ENCODE measurements at places on chromosomes 6 and 20.

- no peak for DNase-seq
Measured at GRCh38 chr6:10599046-10599445, 77.9 kb downstream of the GCNT2 start.

DNA sequence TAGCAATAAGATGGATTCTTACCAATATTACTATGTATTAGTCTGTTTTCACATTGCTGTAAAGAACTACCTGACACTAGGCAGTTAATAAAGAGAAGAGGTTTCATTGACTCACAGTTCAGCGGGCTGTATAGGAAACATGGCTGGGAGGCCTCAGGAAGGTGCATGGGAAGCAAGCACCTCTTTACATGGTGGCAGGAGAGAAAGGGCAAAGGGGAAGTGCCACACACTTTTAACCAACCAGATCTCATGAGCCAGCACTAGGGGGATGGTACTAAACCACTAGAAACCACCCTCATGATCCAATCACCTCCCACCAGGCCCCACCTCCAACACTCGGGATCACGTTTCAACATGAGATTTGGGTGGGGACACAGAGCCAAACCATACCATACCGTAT is 40.7 kb upstream of the CCDC167 start:
- no peak for DNase-seq

- DNase-seq = peak; percentile 82
Measured at GRCh38 chr6:103122766-103123601, 1729.5 kb downstream of the GRIK2 start.

DNA sequence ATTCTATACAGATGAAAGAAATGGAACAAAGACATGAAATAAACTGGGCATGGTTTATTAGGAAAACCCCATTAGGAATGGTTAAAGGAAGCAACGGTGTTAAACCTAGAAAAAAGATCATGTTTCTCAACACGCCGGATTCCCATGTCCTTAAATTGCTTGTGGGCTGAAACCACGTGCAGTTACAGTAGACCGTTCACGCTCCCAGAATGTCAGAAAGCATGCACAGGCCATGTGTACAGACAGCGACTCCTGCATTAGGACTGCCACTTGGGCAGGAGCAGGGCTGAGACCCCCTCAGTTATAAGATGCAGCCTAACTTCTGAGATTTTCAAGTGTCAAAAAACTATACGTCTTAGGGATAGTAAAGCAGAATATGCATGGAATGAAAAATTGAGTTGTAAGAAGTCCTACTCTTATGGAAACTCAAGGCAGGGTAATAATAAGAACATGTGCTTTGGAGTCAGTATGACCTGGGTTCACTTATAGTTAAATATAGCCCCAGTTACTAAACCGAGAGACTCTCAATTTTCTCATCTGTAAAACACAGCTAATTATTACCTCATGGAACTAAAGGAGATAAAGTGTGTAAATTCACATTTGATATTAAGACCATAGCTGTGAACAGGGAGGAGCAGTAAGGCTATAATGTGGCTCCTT is 174.0 kb upstream of the UST start:
- DNase-seq = no peak

DNA sequence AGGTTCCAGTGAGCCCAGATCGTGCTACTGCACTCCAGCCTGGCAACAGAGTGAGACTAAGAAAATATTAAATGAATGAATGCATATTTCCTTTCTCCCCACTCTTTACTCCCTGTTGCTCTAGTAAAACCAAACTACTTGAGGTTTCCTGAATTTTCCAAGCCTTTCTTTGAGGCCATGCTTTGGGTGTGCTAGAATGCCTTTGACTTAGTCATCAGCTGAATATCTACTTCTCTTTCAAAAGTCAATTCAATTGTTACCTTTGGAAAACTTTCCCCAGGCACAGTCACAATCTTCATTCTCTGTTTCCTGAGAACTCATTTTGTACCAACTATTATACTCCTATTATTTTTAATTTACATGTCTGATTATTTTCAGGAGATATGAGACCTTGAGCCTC is 27.5 kb upstream of the CEP85L start:
- DNase-seq = no peak

- DNase-seq = no peak
Measured at GRCh38 chr6:163342571-163343539, 71.7 kb upstream of the QKI start.

DNA sequence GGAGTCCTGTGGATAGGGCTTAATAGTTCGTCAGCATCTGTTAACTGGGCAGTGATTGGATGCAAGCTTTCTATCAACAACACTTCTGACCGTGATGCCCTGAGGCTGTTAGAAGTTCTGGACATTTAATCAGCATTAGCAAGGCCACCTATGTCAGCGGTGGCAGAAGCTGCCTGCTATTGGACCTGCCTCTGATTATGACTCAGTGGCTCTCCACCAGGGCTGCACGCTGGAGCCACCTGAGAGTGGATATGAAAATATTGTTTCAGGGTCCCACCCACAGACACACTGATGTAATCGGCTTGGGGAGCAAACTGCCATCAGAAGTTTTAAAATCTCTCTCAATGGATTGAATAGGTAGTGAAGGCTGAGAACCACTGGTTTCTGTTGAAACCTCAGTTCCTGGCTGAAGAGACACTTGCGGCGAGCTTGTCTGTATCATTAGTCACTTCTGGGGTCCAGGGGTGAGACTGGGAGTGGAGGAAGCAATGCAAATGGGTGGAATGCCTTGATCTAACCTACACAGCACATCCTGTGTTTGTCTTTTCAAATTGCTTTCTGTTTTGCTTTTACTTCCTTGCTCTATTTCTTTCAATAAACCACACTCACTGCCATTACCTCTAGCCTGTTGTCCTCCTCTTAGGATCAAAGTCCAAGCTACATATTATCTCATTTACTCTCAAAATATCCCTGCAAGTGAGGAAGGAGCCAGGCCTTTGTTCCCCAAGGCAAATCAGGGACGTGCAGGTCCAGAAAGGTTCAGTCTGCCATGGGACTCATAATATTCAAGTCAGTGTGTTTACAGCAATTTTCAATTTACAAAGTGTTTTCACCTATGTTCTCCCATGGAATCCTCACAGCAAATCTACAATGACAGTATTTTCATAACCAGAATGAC is 4.2 kb downstream of the CLIC5 start:
- DNase-seq = no peak

DNA sequence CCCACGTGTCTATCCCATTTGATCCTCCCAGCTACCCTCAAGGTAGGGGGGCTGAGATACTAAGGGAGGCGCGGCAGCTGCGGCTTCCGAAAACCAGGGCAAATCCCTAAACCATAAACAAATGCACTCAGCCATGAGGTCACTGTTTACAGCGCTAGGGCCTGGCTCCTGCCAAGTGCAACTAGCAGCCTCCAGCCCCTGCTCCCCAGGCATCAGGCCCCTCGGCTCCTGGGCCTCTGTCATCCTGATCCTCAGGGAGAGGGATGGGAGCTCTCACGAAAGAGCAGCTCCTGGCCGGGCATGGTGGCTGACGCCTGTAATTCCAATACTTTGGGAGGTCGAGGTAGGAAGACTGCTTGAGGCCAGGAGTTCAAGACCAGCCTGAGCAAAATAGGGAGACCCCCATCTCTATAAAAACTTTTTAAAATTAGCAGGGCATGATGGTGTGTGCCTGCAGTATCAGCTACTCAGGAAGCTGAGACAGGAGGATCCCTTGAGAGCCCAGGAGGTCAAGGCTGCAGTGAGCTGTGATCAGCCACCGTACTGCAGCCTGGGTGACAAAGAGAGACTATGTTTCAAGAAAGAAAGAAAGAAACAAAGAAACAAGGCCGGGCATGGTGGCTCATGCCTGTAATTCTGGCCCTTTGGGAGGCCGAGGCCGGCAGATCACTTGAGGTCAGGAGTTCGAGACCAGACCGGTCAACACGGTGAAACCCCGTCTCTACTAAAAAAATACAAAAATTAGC is 42.5 kb upstream of the TLDC2 start:
- DNase-seq = peak; percentile 17

DNA sequence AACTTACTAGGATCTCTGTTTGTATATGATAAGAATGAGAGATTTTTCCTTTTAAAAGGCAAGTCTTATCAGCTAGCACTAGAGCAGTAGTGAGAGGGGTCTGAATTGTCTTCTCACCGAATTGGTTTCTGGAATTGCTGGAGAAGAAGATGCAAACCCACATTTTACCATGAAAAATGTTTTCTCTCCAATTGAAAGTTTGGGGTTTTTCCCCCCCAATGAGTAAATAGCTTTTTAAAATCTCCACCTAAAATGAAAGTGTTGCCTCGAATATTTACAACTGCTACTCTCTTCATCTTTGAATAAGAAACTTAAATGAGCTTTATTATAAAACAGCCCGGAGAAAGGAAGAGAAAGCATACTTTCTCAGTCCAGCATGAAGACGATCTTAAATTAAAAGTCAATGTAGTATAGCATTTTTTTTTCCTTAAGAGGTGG is 1.8 kb downstream of the TCF21 start:
- no peak for DNase-seq

- no peak for DNase-seq
Measured at GRCh38 chr20:25565578-25566157, 19.7 kb downstream of the NINL start.

GRCh38 chr6:151141685-151142084 is 98.1 kb upstream of the AKAP12 start:
- DNase-seq = no peak

DNA sequence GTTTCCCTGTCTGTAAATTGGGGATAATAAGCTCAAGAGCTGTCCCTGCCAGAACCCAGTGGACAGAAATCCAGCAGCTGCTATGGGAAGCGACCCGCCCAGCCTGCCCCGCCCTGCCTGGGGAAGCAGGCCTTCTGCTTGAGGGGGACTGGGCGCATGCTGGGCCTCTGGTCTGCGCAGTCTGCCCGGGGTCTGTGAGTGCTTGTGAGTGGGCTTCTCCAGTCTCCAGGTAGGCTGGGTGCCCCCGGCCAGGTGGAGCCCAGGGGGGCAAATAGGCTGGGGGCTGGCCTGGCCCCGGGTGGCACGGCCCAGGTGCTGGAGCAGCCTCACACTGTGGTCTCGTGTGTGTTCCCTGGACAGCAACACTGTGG is 648 bp upstream of the RBBP8NL start:
- no peak for DNase-seq

GRCh38 chr20:18738055-18738454 is 75.5 kb upstream of the SCP2D1 start:
- no peak for DNase-seq

GRCh38 chr20:57807401-57808263 is 97.8 kb upstream of the PMEPA1 start:
- DNase-seq = no peak

DNA sequence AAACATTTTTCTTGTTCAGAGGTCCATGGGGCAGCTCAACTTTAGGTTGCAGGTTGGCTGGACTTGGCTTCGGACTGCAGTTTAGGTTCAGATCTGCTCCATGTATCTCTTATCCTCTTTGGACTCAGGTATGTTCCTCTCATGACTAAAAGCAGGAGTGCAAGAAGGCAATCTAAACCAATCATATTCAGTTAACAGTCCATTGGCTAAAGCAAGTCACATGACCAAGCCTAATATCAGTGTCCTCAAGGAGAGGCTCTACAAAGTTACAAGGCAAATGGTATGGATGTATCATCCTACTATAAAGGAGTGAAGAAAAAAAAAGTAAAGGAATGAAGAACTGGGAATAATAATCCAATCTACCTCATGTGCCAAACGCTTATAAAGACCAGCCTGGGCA is 2.5 kb upstream of the ACTR5 start:
- no peak for DNase-seq

DNA sequence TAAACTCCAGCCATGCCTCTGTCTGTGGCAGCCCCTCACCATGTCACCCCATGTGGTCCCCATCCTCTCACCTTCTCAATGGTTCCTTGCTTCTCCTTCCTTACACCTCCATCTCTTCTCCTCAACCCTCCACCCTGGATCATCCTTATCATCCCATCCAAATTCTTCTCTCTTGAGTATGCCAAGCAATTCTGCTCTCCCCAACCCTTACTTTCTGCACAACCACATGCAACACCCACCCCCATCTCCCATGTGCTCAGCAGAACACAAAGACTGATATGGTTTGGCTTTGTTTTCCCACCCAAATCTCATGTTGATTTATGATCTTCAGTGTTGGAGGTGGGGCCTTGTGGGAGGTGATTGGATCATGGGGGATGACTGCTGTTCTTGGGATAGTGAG is 42.5 kb upstream of the RALY start:
- no peak for DNase-seq

DNA sequence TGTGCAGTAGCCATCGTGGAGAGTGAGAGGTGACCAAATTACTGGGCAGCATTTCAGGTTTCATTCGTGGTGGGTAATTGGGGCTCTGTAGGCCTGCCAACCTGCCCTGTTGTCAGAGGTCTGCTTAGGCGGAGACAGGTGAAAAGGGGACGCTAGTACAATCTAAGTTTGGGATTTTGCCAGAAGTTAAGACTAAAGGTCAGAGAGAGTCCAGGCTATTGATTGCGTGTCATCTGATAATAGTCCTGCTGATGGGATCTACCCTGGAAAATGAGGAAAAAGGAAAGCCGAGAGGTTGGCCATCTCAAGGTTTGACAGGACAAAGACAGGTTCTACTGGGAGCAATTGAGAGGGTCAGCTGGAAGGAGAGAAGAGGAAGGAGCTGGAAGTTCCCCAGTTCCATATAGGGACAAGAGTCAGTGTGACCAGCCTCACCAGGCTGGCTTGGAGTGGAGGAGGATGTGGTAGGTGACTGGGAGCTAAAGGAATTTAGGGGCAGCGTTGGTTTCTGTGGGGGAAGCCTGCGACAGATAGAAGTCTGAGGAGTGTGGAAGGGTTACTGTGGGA is 10.9 kb downstream of the ARFGEF2 start:
- no peak for DNase-seq

- no peak for DNase-seq
Measured at GRCh38 chr6:89320012-89320559, 5.0 kb upstream of the GABRR2 start.

DNA sequence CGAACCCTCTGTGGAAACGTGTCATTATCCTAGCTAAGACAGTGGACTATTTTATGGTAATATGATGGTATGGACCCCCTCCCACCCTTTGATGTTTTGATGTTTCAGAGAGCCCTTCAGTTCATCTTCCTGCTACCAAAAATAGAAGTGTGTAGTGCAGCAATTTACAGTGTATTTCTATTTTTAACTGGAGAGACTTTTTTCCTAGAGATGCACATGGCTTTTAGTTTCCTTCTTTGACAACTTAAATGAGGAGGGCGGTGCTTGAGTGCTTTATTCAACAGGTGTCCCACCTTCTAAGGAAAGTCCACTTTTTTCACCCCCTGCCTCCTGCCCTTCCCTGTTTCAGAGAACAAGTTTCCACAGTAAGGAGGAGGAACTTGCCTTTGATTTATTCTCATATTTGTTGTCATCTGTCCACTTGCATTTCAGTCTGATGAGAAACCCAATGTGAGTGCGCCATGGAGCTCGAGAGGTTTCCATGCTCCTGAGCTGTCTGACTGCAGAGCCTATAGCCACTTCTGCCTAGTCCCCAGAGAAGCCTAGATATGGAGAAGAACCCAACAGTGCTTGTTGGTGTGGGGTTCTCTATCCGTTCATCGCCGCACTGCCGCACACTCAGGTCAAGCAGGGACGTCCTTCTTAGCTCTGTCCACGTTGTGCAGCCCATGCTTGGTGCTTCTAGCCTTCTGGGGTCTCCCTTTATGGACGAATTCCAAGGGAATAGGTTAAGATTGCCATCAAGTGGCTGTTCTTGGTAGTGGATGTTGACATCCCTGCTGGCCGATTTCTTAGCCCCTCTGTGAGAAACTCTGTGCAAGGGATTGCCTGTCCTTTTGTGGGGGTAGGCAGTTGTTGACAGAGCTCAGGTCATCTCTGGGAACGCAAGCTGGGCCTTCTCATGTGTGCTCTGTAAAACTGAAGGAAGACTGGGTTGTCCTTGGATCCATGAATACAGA is 144.2 kb downstream of the JARID2 start:
- DNase-seq = peak; percentile 61
